ENCODE measurements at places on chromosomes 16 and 17.

- DNase-seq, result no peak
Observed at GRCh38 chr16:27969574-27969973, 93.9 kb downstream of the GSG1L start.

DNA sequence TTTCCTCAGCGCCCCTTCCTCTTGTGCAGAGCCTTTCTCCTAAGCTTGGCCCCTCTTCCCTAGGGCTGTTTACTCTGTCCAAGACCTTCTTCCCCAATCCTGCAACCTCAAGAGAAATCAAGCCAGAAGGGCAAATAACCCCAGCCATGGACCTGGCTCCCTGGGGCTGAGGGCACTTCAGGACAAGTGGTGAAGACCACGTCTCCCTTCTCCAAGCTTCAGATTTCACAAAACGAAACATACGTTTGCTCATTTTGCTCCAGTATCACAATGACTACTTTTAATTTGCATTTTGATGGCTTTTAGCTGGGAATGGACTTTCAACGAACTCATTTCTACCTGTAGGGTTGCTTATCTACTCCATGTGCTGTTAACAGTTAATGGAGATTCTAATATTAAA is 139.8 kb upstream of the CACNG5 start:
- no peak for DNase-seq

GRCh38 chr17:47732399-47733046 is 513 bp upstream of the TBX21 start:
- DNase-seq, result no peak

DNA sequence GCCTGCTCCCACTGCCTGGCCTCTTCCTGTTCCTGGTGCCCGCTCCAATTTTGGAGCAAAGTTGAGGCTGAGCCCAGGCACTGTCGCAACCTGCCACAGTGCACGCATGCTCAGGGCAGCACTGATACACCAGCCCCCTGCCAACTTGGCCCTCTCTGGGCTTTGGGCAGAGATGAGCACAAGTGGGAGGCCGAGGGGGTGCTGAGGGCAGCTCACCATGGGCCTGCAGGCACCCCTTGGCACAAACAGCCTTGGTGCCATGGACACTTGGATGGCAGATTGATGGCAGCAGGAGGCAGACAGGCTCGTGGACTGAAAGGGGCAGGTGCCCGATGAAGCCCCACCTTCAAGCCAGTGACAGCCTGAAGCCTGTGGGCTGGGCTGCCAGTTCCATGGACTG is 42.9 kb downstream of the PIGL start:
- no peak for DNase-seq

DNA sequence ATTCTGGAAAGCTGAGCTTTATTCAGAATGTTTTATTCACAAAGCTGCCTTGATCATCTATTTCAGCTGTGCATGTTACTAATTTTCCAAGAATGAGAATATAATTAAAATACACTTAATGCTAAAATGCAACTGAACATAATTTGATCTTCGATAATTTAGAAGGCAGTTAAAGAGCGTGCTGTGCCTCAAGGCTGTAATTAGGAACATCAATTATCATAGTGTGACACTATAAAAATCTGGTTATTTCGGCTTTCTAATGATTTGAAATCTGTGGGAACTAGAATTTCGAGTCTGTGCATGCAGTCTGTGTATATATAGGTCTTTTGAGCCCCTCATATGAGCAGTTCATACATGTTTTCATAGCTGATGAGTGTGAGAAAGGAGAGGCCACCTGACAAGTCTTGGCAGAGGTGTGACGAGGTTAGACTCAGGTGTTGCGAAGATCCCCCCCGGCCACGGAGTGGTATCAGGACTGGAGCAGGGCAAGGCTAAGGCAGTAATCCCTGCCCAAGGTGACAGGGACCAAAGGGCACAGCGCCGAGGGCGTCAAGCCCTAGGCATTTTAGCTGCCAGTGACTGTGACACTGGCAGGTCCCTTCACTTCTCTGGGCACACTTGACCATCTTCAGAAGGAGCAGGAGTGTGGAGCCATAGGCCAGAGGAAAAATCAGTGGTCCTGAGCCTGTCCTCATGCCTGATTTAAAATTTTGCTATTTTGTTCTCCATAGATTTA is 328.5 kb downstream of the SNX29 start:
- DNase-seq, result no peak

DNA sequence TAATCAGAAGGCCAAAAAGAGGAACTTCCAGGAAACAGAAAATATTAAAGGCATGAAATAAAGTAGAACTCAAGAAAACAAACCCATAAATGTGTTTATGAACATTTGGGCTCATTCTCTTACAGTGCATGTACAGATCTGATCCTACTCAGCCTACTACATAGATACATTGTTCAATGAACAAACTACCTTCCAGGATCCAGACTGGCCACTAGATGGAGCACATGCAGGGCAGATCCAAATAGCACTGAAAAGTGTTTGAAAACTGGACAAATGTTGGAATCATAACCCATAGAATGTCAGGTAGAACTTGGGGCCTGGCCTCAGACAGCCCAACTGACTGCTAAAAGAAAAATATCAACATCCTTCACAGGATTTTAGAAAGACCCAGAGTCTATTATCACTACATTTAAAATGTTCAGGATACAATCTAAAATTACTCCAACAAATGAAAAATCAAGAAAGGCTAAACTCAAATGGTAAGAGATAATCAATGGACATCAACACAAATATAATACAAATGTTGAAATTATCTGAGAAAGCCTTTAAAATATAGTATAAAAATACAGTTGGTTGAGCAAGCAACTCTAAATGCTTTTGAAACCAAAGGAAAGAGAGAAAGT is 122.4 kb upstream of the NUDT7 start:
- DNase-seq, result no peak

- no peak for DNase-seq
Observed at GRCh38 chr17:55411463-55411855, 10.2 kb downstream of the MMD start.

DNA sequence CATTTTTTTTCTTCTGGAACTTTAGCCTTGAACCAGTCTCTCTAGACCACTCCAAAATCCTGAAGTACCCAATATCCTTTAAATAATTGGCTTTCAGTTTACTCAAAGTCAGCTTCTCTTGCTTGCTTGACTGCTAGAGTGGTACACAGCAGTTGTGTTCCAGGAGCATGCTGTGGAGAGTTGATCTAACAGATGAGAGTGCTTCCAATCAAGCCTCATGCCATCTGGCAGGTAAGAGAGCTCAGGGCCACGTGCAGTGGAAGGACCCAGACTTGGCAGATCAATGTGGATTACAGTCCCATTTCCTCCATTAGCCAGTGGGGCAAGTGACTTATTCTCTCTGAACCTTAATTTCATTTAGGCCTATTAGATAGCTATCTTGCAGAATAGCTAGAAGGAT is 15.7 kb downstream of the CNEP1R1 start:
- DNase-seq, result no peak

DNA sequence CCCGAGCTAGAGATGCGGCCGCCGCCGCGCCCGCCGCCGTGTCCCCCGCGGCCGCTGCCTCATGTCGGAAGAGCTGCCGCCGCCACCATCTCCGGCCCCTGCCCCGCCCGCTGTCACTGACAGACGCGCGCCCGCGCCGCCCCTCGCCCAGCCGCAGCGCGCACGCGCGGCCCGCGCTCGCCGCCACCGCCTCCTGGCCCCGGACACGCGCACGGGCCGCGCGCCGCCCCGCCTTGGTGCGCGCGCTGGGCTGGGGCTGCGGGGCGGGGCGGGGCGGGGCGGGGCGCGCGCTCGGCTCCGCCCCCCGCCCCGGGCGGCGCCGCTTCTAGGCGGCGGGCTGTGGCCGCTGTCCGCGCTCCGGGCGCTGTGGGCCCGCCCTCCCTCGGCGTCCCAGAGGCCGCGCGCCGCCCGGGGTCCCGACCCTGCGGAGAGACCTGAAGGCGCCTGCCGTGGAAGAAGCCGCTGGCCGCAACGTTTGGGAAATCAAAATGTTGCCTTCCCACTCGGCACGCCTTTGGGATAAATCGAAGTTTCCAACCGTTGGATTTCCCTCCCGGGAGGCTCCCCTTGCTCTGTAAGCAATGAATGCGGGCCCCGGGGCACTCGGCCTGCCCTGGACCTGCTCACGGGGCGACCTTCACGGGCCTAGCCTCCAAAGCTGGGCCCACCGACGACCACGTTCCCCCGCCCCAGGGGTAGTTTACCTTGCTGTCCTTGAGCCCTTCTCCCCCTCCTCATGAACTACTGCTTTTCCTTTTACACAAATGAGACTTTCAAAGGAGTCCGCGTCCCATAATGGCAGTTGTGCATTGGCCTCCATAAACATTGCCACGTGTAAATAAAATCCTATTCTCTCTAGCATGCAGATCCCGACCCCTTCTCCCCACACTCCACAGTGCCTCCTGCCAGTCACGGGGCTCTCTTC is at the start of gene ADCY9:
Gene ADCY9, minus strand, starts transcription at position 118 of the 925 bp plus-strand sequence. CDS start 1,000 bp downstream, outside the sequence.
- DNase-seq, result peak; percentile 88

DNA sequence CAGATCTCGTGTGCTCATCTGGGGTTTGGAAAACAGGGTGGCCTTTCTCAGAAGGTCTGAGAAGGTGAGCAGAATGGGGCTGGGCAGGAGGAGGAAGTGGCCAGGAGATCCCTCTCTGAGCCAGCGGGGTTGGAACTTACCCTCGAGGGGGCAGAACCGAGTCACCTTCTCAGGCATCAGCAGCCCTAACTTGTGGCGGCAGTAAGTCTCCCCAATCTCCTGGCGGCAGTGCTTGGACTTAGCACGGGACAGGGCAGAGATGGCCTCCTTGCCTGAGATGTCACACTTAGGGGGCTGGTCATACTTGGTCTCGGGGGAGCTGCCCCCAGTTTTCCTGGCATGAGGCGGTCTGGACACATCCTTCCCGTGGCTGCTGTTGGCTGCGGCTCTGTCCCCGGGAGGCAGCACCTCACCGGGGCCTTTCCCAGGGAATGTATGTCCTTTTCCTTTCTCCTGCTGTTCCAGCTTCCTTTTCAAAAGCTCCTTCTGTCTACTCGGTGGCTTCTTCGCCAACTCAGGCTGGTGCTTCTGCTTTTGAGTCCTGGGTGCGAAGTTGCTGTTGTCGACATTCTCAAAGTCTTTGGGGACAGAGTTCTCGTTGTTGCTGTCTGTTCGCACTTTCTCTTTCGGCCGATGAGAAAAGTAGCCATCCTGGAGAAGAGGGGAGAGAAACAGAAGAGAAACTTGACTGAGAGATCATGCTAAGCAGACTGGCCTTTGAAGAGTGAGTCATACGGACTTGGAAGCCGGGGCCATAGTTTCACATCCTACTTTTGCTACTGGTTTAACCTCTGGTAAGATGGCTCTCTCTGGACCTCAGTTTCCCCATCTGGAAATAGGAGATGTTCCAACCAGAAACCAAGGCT is 211.7 kb downstream of the XYLT1 start:
- DNase-seq, result no peak

DNA sequence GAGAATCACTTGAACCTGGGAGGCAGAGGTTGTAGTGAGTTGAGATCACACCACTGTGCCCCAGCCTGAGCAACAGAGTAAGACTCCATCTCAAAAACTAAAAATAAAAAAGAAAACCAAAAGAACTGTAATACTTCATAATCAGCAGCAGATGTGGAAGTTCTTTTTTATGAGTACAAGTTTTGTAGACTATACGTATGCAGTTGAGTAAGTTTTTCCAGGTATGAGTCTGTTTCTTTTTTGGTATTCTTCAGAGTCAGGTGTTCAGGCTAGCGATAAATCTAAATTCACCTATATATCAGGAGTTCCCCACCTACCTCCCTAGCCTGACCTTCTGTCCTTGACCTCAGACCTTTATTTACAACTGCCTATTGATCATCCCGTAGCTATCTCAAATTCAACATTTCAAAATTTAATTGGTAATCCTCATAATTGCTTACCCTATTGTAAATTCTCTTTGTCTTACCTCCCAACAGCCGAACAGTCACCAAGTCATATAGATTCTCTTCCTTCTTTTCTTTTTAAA is 10.7 kb downstream of the DCTN5 start:
- no peak for DNase-seq

DNA sequence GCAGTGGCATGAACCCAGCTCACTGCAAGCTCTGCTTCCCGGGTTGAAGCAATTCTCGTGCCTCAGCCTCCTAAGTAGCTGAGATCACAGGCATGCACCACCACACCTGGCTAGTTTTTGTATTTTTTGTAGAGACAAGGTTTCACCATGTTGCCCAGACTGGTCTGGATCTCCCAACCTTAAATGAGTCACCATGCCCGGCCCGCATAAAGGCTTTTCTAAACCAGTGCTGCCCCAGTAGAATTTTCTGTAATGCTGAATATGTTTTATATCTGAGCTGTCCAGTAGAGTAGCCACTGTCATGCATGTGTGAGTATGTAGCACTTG is 36.9 kb upstream of the WSB1 start:
- DNase-seq, result no peak

DNA sequence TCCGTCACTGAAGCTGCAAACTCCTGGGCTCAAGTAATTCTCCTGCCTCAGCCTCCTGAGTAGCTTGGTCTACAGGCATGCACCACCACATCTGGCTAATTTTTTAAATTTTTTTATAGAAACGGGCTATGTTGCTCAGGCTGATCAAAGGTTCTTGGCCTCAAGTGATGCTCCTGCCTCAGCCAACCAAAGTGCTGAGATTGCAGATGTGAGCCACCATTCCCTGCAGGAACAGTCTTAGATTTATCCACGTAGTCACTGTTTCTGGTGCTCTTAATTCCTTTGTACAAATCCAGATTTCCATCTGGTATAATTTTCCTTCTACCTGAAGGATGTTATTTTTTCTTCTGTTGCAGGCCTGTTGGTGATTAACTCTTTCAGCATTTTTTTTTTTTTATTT is 13.0 kb downstream of the SLC26A11 start:
- DNase-seq, result no peak

GRCh38 chr17:74514632-74515334 is 16.5 kb downstream of the CD300LB start:
- no peak for DNase-seq

DNA sequence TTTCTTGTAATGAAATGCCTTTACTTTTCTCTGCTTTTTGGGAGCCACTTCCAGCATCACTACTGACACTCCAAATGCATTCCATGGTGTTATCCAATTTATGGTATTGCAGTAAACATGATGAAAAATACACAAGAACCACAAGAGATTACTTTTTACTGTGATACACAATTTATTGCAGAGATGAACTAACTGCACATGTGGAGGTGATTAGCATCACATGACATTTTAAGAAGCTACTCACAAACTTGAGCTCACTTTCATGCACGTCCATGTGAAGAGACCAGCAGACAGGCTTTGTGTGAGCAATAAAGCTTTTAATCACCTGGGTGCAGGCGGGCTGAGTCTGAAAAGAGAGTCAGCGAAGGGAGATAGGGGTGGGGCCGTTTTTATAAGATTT is 780.5 kb upstream of the GOT2 start:
- no peak for DNase-seq

GRCh38 chr17:78781104-78781892 is 775 bp downstream of the CYTH1 start:
- peak; percentile 41 for DNase-seq

- DNase-seq, result no peak
Observed at GRCh38 chr16:14611660-14612059, 18.4 kb downstream of the PARN start.

GRCh38 chr16:75908331-75909117 is 182.2 kb upstream of the CPHXL start:
- DNase-seq, result no peak

- DNase-seq, result no peak
Observed at GRCh38 chr17:43349142-43349541, 49.7 kb upstream of the ARL4D start.

GRCh38 chr16:2831203-2831602 is 1.1 kb downstream of the ZG16B start:
- no peak for DNase-seq

- DNase-seq, result no peak
Observed at GRCh38 chr16:81923296-81923695, 88.0 kb downstream of the SDR42E1 start.

All from CD4-positive, alpha-beta T cell treated with Interferon alpha-2 for 1 hour (primary cell).